Naive thymus-derived CD8-positive, alpha-beta T cell (primary cell): ENCODE measurements at places on chromosomes 6 and 20. TPM values are rescaled to one million over a fixed set of nuclear protein-coding genes. Genes with fewer than 3 reads are reported as not detected.

The OR2B6 gene
- polyA plus RNA-seq, result not detected

The ARFGEF3 gene
- polyA plus RNA-seq, result not detected

The PNPLA1 gene
- not detected for polyA plus RNA-seq

The CAGE1 gene
- polyA plus RNA-seq, result not detected

- no peak for DNase-seq
- no peaks in the 10 kb centered on the region for H3K4me1 ChIP-seq
- no peaks in the 10 kb centered on the region for H3K36me3 ChIP-seq
Observed at GRCh38 chr6:49906526-49906925, 40.2 kb upstream of the CRISP1 start.

- H3K4me3 ChIP-seq, result no peak overlapping the region
- no peaks in the 10 kb centered on the region for H3K36me3 ChIP-seq
- H3K4me1 ChIP-seq, result no peaks in the 10 kb centered on the region
- H3K27me3 ChIP-seq, result no peaks in the 10 kb centered on the region
Observed at GRCh38 chr20:10398834-10399369, 35.1 kb downstream of the MKKS start.

- no peak overlapping the region for H3K27ac ChIP-seq
- no peaks in the 10 kb centered on the region for H3K36me3 ChIP-seq
- peak overlapping the region; percentile 48 for H3K4me3 ChIP-seq
Observed at GRCh38 chr20:63497946-63498935, 642 bp downstream of the EEF1A2 start.

GRCh38 chr6:70351461-70351860 is 48.6 kb upstream of the COL9A1 start:
- no peak for DNase-seq
- no peak overlapping the region for H3K27ac ChIP-seq
- H3K27me3 ChIP-seq, result no peaks in the 10 kb centered on the region
- H3K4me3 ChIP-seq, result no peak overlapping the region
- no peaks in the 10 kb centered on the region for H3K4me1 ChIP-seq
- H3K36me3 ChIP-seq, result no peaks in the 10 kb centered on the region

DNA sequence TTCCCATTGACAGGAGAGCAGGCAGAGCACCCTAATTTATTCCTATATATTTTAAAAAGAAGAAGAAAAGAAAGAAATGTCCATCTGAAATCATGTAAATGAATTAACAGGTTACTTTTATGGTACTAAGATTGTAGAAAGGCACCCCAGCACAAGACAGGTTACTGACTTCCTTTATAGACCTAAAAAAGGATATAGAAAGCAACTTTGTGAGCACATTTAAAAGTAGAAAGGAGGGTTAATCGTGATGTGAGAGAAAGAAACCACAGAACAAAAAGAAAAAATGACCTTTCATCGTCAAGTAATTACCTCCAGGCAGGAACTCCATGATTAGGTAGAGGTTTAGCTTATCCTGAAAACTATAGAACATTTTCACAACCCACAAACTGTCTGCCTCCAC is 29.9 kb downstream of the STK38 start:
- H3K4me1 ChIP-seq, result peaks cover 28% of the 10 kb centered on the region
- DNase-seq, result no peak
- H3K27me3 ChIP-seq, result no peaks in the 10 kb centered on the region

- no peaks in the 10 kb centered on the region for H3K4me1 ChIP-seq
- H3K27me3 ChIP-seq, result peaks cover 19% of the 10 kb centered on the region
- no peaks in the 10 kb centered on the region for H3K36me3 ChIP-seq
- no peak overlapping the region for H3K27ac ChIP-seq
- H3K4me3 ChIP-seq, result no peak overlapping the region
Observed at GRCh38 chr6:33123732-33124524, 48.1 kb downstream of the HLA-DPB1 start.

GRCh38 chr6:111642463-111643158 is 36.9 kb upstream of the TRAF3IP2 start:
- H3K27ac ChIP-seq, result no peak overlapping the region
- DNase-seq, result peak; percentile 11
- peaks cover under 1% of the 10 kb centered on the region for H3K4me1 ChIP-seq

GRCh38 chr20:57315976-57316480 is 13.6 kb upstream of the SPO11 start:
- peaks cover 38% of the 10 kb centered on the region for H3K27me3 ChIP-seq
- no peaks in the 10 kb centered on the region for H3K4me1 ChIP-seq
- no peak for DNase-seq
- H3K4me3 ChIP-seq, result no peak overlapping the region
- H3K27ac ChIP-seq, result no peak overlapping the region

- no peaks in the 10 kb centered on the region for H3K27me3 ChIP-seq
- no peak overlapping the region for H3K27ac ChIP-seq
- peaks cover 57% of the 10 kb centered on the region for H3K36me3 ChIP-seq
- no peak for DNase-seq
- H3K4me1 ChIP-seq, result peaks cover 55% of the 10 kb centered on the region
- H3K4me3 ChIP-seq, result no peak overlapping the region
Observed at GRCh38 chr20:58312836-58313235, 3.3 kb downstream of the RAB22A start.

DNA sequence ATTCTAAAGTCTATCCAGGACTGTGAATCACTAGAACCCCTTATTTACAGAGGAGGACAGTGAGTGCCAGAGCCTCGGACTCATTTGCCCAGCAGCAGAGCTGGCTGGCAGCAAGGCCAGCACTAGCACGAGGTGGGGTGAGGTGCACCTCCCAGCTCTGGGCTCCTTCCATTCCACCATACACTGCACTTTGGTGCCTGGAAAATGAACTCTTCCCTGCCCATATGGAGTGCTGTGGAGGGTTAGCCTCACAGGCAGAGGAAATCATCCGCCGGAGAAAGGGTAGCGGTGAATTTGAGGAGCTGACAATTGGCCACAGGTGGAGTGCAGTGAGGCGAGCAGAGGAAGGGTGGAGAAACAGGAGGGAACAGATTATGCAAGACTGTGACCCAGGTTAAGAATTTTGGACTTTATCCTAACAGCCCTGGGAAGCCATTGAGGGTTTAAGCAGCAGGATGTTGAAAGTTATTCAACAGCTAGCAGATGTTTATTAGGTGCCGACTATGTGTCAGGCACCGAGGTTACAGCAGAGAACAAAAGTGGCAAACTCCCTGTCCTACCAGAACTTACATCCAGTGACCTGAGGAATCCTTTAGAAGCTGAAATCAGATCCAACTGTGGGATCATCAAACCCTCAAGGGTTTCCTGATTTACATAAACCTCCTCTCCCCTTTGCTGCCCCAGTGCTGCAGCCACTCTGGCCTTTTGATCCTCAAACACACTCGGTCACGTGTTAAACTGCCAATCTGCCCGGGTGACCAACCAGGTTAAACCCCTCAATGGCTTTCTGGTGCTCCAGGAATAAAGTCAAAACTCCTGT is 6.2 kb downstream of the TRIM26 start:
- H3K4me3 ChIP-seq, result no peak overlapping the region
- DNase-seq, result no peak
- peaks cover 48% of the 10 kb centered on the region for H3K36me3 ChIP-seq
- H3K27me3 ChIP-seq, result no peaks in the 10 kb centered on the region
- H3K27ac ChIP-seq, result no peak overlapping the region

DNA sequence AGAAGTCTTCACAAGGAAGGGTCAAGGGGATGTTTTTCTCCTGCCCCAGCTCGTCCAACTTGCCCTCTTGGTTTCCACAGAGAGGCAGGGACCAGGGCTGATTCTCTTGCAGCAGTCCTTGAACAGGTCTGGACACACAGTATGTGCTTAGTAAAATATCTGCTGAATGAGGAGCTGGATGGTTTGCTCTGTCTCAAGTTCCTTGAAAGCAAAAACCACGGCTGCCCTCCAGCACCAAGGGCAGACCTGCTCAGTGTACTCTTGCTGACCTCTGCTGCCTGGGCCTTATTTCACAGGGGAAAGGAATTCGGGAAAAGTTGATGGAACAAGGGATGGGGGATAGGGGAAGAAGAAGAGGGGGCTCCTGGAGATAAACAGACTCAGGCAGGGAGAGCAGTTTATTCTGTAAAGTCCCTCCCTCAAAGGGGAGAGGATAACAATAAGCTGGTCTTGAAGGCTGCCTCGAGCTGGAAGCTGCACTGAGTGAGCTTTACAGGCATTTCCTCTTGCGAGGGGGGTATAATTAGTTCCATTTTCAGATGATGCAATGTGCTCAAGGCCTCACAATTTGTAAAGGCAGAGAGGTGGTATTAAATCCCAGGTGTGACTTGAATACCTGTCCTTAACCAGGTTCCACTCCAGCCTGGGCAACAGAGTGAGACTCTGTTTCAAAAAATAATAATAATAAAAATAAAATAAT is 10.3 kb downstream of the KCNK5 start:
- no peaks in the 10 kb centered on the region for H3K4me1 ChIP-seq
- H3K27me3 ChIP-seq, result no peaks in the 10 kb centered on the region
- no peaks in the 10 kb centered on the region for H3K36me3 ChIP-seq
- DNase-seq, result no peak

DNA sequence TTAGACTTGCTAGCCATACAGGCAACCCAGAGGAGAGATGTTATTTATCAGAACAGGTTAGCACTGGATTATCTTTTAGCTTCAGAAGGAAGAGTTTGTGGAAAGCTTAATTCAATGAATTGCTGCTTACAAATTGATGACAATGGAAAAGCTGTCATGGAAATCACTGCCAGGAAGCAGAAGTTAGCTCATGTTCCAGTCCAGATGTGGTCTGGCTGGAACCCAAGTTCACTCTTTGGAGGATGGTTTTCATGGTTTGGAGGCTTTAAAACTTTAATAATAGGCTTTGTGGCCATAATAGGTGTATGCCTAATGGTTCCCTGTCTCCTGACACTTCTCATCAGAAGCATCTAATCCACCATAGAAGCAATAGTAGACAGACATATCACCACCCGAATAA is 699.0 kb downstream of the PHF3 start:
- H3K4me3 ChIP-seq, result no peak overlapping the region
- H3K36me3 ChIP-seq, result no peaks in the 10 kb centered on the region
- no peak for DNase-seq
- H3K27ac ChIP-seq, result no peak overlapping the region
- H3K4me1 ChIP-seq, result no peaks in the 10 kb centered on the region
